PC-3 (cell line): ENCODE measurements at places on chromosomes 1 and 21. TPM values are rescaled to one million over a fixed set of nuclear protein-coding genes. Genes with fewer than 3 reads are reported as not detected.

DNA sequence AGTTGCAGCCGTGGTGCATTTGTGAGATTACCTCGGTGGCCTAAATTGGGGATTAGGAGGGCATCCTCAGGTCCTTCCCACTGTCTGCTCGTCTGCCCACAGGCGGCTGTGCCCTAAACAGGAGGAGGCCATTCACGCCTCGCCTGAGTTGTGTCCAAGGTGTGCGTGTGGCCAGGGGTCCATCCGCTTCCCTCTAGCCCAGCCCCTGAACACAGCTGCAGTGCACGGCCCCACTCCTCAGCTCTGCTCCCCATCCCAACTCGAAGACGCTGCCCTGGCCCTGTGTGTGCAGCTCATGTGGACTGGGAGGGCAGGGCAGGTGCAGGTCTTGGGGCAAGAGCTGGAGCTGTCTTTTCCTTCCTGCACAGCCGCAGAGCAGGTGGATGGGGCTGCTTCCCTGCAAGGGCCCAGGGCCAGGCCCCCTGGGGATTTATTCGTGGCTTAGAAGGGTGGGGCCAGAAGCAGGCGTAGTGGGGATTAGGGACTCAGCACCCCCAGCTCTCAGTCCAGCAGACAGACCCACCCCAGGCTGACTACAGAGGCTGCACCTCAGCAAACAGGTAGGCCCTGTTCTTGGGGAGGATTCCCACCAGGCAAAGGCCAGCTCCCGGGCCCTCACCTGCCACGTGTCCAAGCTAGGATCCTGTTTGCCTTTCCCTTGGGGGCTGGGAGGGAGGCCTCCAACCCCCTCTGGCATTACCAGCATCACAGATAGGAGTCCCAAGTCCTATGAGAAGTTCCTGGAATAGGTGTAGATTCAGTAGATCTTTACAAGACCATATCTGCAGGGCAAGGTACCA lies 4.3 kb downstream of the GUK1 start:
- no peak for DNase-seq

GRCh38 chr1:47031585-47031984 lies 8.1 kb downstream of the CYP4X1 start:
- DNase-seq = no peak

GRCh38 chr21:27268290-27268689 lies 301.4 kb upstream of the ADAMTS5 start:
- no peak for DNase-seq

- DNase-seq = peak; percentile 90
Measured at GRCh38 chr1:8825985-8826481, 8.6 kb upstream of the RERE start.

DNA sequence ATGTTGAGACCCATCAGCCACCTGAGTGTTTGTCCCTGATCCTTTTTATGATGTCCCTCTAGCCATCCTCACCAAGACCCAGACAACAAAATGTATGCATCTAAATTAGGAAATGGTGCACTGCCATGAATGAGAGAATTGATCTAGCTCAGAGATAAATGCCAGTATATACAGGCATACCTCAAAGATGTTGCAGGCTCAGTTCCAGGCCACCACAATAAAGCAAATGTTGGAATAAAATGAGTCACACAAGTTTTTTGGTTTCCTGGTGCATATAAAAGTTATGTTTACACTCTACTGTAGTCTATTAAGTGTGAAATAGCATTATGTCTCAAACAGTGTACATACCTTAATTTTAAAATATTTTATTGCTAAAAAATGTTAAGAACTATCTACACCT lies 63.9 kb downstream of the CHIA start:
- DNase-seq = peak; percentile 69

GRCh38 chr1:51558375-51558924 lies 39.4 kb upstream of the EPS15 start:
- peak; percentile 99 for DNase-seq

GRCh38 chr1:54894271-54894670 lies 7.3 kb upstream of the DHCR24 start:
- DNase-seq = peak; percentile 41

DNA sequence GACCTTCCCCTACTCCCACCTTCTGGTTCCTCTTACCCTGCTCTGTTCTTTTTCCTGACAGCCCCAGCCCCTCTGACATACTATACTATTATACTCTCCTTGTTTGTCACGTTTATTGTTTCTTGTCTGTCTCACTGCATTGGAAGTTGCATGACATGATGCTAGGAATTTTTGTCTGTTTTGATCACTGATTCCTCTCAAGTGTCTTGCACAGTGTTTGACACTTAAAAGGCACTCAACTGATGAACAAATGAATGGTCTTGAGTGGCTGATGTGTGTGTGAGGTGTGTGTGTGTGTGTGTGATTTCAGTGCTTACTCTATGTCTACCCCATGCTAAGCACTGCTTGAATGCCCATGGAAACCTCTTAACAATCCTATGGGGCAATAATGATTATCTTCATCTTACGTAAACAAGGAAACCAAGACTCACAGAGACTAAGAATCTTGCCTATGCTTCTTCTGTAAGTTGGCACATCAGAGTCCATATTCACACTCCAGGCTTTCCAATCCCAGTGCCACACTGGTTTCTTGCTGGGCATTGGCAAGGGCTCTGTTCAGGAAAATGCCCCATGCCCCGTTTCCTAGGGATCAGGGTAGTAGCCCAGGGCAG lies 59.7 kb downstream of the ATP1A1 start:
- no peak for DNase-seq

- DNase-seq = no peak
Measured at GRCh38 chr21:38956856-38957571, 151.3 kb downstream of the ETS2 start.

GRCh38 chr1:194081444-194081843 lies 895.0 kb upstream of the B3GALT2 start:
- no peak for DNase-seq

PRPF38B gene
- total RNA-seq = 20.2 and 21.9 TPM in 2 replicates

LHX8 gene
- total RNA-seq = not detected in 2 replicates

OR10Z1 gene
- not detected in 2 replicates for total RNA-seq

LRRC53 gene
- total RNA-seq = not detected in 2 replicates

BGLAP gene
- total RNA-seq = 0.35 and 2.5 TPM in 2 replicates

FCGR1A gene
- not detected in 2 replicates for total RNA-seq
